ENCODE measurements at places on chromosomes 5 and 9. TPM values are rescaled to one million over a fixed set of nuclear protein-coding genes. Genes with fewer than 3 reads are reported as not detected.

GRCh38 chr9:85020791-85021190, 351.3 kb downstream of the NTRK2 start:
- no peaks in the 10 kb centered on the region for H3K36me3 ChIP-seq
- H3K4me3 ChIP-seq: no peak overlapping the region
- peaks cover 7% of the 10 kb centered on the region for H3K4me1 ChIP-seq
- no peak overlapping the region for H3K27ac ChIP-seq
- peaks cover 2% of the 10 kb centered on the region for H3K27me3 ChIP-seq
- no peak for DNase-seq

Gene FGD3
- 1.7 TPM for total RNA-seq

Gene ESM1
- total RNA-seq: not detected

Gene C9orf153
- total RNA-seq: not detected
